Suppressor macrophage treated with lipopolysaccharide for 4 hours (primary cell): ENCODE measurements at places on chromosomes 2 and 18.

DNA sequence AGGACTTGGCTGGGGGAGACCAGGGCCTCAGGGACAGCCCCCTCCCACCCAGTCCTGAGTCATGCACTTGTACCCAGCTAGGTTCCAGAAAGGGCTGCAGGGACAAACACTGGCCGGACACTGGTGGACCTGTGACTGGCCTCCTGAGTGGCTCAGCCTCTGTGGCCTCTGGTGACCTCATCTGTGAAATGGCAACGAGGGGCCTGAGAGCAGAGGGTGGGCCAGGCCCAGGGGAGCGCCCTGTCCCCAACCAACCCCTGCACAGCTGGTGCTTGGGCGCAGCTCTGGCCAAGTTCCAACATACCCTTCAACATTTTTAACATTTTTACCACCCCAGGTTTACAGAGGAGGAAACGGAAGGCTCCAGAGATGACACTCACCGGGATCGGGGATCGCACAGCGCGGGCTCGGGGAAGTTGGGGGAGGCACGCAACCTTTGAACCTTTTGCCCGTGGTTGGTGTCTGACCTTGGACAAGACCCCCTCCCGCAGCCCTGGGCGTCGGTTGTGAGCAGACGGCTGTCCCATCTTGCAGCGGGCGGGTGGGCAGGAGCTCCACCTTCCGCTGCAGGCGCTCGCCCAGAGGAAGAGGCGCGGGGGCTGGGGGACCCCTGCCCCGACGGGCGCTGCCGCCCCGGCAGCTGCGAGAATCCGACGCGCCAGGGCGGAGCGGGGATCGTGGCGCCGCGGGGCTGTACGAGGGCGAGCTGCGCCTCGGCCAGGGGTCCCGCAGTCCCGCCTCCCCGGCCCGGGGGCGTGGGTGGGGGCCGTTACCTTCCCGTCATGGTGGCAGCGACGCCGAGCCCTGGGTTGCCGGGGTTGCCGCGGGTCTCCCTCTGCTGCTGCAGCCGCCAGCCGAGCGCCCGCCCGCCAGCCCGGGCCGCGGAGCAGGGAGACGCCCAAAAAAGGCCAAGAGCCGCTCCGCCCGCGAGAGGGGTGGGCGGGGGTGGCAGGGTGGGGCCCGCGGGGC, 805 bp downstream of the LIMS2 start:
- DNase-seq, result peak; percentile 31

DNA sequence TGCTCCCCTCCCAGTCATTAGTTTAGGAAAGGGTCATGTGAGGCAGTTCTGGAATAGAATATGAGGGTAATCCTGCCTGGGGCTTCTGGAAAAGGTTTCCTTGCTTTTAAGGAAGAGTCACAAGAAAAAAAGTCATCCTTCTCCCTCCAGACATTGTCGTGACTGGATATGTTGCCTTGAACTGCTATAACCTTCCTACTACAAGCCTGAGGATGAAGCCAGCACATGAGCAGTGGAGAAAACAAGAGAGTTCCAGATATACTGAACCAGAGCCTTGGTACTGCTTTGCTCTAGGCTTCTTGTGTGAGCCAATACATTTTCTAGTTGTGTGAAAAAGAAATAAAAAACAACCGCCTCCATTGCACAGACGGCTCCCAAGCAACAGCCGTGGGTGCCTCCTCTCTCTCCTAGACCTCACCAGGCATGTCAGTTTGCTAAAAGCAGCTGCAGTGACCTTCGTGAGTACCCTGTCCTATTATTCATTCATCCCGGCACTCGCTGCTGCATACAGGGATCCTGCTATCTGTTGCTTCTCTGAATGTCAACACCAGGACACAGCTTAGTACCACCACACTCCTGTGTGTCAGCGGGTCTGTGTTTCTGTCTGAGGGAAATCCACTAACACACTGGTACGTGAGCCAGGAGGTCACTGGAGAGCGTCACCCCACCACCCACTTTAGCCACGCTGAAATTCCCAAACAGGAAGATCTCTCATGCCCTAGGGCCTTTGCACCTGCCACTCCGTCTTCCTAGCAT, 186.7 kb downstream of the KLHL29 start:
- DNase-seq, result no peak

DNA sequence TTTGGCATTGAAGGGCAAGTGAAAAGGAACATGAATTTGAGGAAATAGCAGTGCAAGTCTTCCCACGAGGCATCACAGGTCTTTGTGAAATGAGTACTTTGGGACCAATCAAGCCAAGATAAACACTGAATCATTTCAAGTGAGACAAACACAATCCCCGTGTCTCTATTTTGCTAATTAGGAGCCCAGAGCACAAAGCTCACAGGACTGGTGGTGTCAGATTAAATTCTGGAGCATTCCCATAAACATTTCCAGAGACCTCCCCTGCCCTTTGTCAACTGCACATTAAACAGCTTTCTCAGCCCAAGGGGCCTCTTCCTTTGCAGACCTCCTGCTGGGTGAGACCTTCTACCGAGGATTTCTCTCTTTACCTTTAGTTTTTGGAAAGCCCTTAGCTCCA, 50.7 kb downstream of the DAPL1 start:
- no peak for DNase-seq

DNA sequence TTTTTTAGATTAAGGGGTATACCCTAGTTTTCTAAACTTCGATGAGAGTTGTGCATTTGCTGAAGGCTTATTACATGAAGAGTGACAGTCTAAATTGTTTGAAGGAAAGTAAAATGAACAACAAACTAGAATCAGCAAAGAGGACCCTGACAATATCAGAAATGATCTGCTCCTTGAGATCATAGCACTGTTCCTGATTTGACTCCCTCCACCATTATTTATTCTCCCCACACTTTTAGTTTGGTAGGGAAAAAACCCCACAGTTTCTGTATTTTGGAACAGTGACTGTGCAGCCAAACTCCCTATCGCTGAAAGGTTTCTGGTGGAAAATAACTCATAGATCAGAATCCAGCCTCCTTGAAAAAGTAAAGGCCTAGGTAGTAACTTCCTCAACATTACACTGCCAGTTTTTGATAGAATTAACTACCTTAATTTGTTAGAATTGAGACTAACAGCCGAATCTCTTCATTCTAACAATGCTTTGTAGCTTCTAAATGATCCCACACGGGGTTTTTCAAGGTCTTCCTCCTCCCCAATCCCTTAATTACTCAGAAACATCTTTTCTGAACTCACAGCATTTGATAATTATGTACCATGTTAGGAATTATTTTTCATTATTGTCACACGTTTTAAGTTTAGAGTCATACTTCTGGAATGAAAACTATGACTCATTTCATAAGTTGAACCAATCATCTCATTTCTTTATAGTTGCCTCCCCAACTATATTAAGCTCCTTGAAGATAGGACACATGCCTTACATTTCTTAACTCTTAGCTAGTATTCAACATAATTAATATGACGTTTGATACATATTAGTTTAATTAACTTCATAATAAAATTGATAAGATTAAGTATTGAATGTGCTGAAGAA, 2.9 kb downstream of the MYL12A start:
- peak; percentile 50 for DNase-seq
